ENCODE measurements at places on chromosomes 12 and 14.

GRCh38 chr12:89160716-89161123, 191.6 kb downstream of the DUSP6 start:
- no peak for DNase-seq

GRCh38 chr12:53602176-53602864, 23.9 kb downstream of the ATF7 start:
- DNase-seq, result no peak

GRCh38 chr12:50514526-50515276, 9.9 kb downstream of the DIP2B start:
- DNase-seq, result no peak

DNA sequence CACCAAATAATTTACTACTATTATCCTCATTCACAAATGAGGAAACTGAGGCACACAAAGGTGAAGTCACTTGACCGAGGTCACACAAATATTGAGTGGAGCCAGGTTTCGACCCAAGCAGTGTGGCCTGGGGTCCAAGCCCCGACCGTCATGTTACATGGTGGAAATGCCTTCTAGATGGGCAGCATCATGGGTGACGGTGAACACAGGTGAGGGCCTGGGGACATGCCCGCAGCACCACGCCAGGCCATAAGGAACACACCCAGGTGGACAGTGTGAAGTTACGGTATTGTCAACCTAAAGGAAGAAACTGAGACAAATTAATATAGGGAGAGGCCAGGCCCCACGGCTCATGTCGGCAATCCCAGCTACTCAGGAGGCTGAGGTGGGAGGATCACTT, 35.3 kb upstream of the DYNC1H1 start:
- DNase-seq, result no peak

DNA sequence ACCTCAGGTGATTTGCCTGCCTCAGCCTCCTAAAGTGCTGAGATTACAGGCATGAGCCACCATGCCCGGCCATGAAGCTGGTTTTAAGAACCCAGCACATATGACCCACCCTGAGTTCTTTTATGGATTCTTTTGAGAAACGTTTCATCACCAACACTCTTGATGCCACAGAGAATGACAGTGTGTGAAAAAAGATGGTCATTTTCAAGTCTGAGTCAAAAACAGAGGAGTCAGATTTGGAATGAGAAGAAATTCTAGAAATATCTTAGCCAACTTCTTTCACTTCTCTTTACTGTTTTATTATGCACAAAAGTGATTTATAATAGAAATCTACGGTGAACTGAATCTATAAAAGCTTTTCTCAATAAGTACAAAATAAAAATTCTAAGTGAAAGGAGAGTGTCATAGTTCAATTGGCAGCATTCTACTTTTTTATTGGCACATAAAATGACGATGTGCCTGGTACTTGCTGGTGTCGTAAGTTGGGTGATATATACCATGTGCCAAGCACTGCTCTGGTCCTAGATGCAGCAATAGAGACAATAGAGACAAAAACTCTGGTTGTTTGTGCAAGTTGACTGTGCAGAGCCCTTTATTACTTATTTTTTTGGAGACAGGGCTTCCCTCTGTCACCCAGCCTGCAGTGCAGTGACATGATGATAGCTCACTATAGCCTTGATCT, 33.9 kb downstream of the CCDC177 start:
- DNase-seq, result no peak

GRCh38 chr14:105465209-105466031, 9.2 kb upstream of the CRIP2 start:
- peak; percentile 74 for DNase-seq

DNA sequence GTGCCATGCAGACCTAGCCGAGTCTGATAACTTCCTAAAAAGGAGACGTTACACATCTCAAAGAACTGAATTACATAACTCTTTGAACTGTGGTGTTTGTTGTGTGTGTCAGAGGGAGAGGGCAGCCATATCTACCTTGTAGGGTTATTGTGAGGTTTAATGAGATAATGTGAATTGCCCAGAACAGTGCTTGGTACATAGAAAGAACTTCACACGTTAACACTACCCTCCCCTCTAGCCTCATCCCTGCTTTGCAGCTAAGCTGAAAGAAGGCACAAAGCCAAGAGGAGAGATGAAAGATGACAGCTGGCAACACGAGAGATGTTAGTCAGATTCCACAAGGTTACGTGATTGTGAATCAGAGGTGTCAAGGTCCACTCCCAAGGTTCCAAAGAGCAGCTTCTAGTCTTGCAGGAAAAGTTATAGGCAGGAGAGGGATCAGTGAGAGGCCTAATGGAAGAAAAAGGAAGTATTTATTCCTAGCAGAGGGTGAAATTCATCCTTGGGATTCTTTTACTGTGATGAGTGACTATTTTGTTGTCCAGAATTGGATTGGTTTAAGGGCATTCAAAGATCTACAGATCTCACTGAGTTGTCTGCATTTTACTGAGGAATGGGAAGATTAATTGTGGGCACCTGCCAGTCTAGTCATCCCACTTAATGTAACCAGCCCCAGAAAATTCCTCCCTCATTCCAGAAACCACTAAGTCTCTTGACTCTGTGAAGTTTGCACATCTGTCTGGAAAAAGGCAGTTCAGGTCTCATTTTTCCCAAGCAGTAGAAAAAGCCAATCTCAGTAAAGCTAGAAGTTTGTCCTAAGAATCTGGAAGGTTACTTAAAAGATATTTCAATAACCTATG, 25.9 kb upstream of the WNK1 start:
- no peak for DNase-seq

- DNase-seq, result no peak
Observed at GRCh38 chr12:58588770-58589169, 331.5 kb downstream of the LRIG3 start.

DNA sequence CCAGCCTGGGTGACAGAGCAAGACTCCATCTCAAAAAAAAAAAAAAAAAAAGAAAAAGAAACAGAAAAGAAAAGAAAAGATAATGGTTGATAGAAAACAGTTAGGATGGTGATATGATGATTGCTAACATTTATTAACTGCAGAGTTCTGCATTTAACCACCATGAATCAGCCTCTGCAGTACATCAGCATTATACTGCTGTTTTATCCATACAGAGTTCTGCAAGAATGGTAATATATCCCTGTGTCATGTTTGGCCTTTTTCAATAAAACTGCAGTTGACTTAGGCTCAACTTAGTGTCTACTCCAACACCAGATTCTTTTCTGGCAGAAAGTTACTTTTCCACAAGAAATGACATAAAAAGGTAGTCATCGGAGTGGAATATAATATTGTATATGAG, 62.6 kb downstream of the DUSP6 start:
- DNase-seq, result no peak

GRCh38 chr14:68894802-68895703, 84.0 kb downstream of the ACTN1 start:
- DNase-seq, result no peak

DNA sequence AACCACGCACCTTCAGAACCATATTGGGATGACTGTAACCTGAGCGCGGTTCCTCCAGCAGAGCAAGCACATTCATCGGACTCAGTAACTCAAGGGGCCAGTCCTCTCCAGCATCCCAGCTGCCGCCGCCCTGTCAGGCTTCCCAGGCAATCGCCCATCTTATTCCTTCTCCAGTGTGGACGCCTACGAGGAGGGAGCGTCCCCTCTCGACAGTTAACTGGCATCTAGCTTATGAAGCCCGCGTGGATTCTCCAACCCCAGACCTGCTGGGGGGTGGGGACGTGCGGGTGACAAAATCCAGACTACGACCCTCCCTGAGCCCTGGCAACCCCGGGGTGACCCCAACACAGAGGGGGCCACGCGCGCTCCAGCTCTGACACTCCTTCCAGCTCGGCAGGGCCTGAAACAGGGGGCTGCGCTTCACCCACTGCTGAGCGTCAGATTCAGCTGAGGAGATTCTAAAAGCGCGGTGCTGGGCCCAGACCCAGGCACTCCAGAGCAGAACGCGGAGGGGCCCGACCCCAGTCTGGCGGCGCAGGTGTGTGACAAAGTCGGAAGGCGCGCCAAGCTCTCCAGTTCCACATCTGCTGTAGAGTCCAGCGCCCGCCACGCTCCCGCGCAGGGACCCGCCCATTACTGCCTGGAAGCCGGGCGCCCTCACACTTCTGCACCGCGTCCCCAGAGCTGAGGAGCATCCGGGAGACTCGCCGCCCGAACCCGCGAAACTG, 43.9 kb upstream of the ESR2 start:
- peak; percentile 63 for DNase-seq

- no peak for DNase-seq
Observed at GRCh38 chr14:61805451-61805850, 43.2 kb downstream of the SNAPC1 start.

GRCh38 chr12:128611736-128612135, 212.0 kb downstream of the SLC15A4 start:
- DNase-seq, result no peak

- DNase-seq, result no peak
Observed at GRCh38 chr14:26841326-26841725, 243.5 kb upstream of the NOVA1 start.

DNA sequence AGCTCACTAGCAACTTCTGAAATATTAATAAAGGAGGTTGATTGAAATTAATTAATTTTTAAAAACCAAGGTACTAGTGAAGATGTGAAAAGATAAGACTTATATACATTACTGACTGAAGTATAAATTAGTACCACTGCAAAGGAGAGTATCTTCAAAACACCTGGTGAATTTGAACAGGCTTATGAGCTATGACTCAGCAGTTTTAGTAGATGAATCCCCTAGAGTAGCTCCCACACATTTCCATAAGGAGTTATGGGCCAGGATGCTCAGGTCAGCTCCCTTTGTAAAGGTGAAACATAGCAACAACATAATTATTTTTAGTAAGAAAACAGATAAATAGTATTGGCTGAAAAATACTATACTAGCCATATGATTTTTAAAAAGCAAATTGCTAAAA, 218.6 kb downstream of the SYT1 start:
- peak; percentile 11 for DNase-seq

DNA sequence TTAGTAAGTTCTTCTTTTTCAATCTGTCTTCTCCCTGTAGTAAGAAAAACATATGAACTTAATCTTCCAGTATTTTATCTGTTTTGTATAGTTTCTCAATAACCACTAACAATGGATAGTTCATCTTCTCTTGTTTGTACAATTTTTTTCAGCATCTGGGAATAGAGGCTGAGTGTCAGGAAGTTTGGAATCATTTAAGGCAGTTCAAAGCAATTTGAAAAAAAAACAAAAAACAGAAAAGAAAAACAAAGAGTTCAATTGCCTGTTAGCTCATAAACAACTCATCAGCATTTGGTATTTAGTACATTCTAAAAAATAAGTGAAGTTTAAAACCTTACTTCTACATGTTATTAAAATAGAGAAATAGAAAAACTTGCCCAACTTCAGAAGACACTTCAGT, 116.8 kb downstream of the PLCZ1 start:
- no peak for DNase-seq

GRCh38 chr12:11767798-11768197, 118.3 kb downstream of the ETV6 start:
- DNase-seq, result no peak

GRCh38 chr12:5434647-5435560, 3.0 kb downstream of the NTF3 start:
- DNase-seq, result no peak

- DNase-seq, result no peak
Observed at GRCh38 chr12:68835333-68835908, 27.4 kb downstream of the MDM2 start.

- no peak for DNase-seq
Observed at GRCh38 chr14:23589606-23590005, 11.0 kb upstream of the JPH4 start.

- no peak for DNase-seq
Observed at GRCh38 chr12:128240745-128241144, 26.2 kb upstream of the TMEM132C start.
